ENCODE measurements at places on chromosomes 7 and 10. TPM values are rescaled to one million over a fixed set of nuclear protein-coding genes. Genes with fewer than 3 reads are reported as not detected.
A peak's percentile ranks its signal among the peaks of the same experiment; 100 is the strongest.

GRCh38 chr10:32148864-32149251, 92.6 kb upstream of the KIF5B start:
- DNase-seq = no peak

DNA sequence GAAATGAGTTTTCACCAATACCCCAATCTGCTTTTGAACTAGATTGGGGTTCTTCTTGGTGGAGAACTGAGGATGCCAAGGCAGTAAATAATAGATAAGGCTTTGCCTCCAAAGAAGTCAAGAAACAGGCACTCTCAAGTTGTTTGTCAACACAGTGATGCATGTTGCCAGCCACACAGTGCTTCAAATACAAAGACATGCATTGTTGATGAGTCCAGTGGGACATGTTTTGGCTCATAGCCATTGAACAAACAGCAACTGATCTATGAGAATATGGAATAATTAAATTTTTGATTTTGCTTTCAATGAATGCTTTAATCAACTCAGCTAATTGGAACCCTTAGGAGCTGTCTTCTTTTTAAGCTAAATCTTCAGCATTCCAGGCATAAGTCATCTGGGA, 346.4 kb downstream of the THSD7A start:
- no peak for DNase-seq

DNA sequence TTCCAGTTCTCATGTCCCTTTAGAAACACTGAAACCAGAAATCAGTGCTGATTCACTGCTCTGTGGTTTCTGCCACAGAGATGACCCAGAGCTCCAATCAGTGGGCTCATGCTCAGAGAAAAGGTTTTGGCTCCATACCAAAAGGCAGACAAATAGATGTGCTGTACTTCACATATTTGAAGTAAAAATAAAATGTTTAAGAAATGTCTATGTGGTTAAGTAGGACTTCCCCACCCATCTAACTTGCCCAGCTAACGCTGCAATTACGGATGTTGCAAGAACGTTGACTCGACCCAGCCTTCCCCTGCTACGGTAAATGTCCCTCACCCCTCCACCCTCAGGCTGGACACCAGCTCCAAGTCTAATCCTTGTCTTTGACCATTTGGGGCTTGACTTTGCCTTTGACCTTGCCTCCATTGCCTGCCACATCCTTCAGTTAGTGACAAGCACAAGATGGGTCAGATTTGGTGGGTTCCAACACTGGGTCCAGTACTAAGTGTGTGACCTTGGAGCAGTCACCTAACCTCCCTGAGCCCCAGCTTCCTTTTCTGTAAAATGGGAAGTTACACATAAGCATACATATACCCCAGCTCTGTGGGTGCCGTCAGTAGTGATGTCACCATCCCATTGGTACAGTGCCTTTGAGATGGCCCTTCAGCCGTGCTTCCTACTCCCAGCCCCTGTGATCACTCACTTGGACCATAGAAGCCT, 95.8 kb downstream of the CHST15 start:
- DNase-seq = no peak

DNA sequence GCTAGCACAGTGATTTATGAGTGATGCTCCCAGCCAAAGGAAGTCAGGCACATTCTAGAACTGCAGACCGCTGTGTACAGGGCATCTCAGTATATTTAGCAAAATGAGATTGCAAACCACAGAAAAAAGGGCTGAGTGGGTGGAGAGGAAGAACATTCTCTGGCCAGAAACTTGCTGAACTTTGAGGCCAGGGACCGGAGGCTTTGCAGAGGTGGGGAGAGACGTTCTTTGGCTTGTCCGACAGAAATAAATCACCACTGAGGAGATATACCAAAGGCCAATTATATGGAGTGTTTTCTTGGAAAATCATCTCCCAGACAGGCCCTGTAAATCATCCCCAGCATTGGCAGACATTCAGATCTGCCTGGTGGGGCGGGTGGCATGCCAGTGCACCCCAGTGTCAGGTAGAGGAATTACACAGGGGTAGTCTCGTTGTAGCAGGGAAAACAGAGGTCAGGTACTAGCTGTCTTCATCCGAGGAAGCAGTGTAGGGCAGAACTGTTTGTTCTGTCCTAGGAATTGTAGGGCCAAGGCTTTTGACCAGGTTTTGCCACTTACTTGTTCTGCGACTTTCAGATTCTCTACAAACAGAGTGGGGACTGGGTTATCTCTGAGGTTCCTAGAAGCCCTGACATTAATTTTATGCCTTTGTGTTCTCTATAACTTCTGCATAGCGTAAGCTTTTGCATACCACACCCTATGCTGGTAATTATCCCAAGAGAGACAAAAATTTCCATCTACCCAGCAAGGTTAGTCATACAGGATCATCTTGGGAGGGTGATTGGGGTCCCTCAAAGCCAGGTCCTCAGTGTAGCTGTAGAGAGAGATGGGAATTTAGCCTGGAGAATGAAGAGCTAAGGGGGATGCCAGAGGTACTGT, 655.6 kb downstream of the LRMDA start:
- DNase-seq = no peak

DNA sequence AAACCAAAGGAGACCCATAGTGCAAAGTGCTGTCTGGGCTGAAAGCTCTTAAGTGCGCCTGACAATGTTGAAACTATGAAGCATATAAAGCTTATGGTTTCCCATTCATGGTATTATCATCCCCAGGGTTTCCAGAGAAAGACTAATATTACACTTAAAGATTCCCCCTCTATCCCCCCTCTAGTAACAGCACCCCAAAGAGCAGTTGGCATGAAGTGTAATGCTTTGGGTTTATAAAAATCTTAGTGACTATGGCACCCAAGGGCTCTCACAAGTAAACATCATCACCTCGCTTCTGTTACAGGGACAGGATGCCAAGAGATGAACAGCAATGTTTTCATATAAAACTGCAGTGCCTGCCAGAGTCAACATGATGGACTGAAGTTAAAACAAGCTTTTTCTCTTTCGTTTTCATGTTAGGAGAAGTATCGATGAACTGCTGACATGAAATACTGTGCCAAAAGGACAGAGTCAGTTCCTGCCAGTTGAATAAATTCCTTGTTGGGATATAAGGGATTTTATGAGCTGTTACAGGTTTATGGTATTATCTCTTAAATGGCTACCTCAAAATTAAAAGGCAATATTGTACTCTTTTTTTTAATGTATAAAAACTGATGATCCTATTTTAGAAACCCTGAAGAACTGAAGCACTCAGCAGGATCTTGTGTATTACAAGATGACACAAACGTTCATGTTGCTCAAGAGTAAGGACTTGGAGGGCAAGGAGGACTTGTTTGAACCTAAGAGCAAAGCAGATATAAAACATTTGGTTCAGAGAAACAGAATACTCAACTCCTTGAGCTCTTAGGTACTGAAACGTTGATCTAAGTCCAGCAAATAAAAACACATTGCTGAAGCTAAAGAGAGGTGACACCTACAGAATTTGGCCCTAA, 203.7 kb upstream of the IMMP2L start:
- DNase-seq = no peak

DNA sequence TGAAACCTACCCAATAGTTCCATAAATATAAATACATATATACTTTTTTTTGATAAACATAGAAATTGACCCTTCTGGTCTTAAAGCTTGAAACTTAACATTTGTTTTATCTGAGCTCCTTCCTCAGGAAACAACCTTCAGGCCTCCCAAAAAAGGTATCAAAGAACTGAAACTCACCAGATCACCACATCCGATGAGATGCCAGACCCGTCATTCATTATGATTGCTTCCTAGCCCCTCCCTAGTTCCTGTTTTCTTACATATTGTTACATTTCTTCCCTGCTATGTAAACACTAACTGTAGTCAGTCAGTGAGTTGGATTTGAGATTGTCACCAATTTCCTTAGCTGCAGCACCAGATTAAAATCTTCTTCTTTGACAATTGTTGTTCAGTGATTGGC, 663.6 kb downstream of the PCDH15 start:
- no peak for DNase-seq

GRCh38 chr10:65234261-65234660, 1691.6 kb upstream of the LRRTM3 start:
- DNase-seq = no peak

DNA sequence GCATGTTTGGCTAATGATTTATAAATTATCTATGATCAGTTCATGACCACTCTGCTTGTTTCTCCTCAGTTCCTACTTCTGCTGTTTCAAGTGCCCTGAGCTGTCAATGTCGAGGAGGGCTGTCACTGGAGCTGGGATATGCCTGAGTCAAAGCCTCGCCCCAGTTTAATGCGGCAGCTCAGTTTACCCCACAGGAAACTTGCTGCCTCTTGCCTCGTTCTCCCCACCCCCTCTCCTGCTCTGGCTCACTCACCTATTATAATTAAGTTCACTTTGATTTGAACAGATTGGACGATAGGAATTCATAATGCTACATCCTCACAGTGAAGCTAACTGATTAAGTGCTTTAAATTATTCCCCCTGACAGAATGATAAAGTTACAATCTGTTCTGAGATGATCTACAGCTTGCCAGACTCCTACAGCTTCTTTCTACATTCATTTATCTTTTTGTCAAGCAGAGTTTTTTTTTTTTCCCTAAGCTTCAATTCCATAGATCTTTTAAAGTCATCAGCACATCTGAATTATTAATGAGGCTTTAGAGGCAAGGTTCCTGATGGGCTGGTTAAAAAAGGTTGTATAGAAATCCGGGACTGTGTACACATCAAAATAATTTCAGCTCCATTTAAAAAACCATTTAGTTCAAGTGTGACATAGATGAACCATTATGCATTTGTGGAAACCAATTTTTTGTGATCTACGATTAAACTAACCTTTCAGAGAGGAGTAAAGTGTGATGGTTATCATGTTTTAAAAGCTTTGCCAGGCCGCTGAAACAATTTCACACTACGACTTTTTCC, 758.3 kb downstream of the KCNMA1 start:
- DNase-seq = no peak

- DNase-seq = peak; percentile 26
These were observed 40.8 kb upstream of the CTBP2 start for GRCh38 chr10:125201108-125201524.

GRCh38 chr7:330511-331230, 40.7 kb downstream of the FOXL3 start:
- DNase-seq = no peak

DNA sequence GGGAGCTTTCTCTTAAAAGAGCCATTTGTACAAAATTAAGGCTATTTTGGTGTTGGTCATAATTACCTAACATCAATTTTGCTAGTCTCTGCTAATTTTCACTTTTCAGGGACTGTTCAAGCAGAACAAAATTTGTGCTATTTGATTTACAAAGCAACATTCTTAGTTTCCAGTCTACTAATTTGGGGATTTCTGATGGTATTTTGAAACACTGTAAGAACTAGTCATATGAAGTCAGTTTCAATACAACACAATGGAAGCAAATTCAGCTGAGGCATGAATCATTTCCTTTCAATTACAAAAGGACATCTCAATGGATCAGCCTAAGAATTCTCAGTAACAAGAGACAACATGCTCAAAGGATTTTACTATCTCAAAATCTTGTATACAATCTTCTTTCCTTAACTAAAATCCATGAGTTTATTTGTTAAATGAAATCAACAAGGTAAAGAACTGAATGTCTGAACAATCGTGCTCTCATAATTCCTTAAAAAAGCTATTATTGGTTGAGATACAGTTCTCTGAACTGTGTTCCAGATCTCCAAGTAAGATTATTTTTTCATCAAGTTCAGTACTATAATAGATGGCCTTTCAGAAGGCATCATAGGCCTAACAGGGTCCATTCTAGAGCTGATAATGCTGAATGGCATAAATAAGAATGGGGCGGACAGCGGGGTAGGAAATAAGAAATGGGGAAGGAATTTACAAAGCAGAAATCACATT, 144.6 kb downstream of the NRCAM start:
- no peak for DNase-seq

DNA sequence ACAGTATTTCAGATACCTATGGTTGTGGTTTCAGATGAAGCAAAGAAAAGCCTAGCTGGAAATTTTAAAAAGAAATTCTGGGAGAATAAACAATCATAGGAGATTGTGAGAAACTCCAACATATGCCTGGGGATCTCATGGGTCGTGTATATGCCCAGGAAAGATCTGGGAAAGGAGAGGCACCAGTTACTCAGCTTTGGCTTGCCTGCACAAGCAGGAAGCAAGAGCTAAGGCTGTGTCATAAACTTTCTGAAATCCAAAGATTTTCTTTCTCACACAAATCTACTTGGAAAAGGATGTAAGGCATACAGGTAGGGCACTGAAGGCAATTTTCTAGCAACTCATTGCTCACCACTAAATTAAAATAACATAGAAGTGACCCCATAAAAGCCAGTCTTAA, 373.6 kb downstream of the CDC14C start:
- DNase-seq = no peak

- DNase-seq = no peak
These were observed 15.5 kb upstream of the TMEM120A start for GRCh38 chr7:76009672-76010600.

DNA sequence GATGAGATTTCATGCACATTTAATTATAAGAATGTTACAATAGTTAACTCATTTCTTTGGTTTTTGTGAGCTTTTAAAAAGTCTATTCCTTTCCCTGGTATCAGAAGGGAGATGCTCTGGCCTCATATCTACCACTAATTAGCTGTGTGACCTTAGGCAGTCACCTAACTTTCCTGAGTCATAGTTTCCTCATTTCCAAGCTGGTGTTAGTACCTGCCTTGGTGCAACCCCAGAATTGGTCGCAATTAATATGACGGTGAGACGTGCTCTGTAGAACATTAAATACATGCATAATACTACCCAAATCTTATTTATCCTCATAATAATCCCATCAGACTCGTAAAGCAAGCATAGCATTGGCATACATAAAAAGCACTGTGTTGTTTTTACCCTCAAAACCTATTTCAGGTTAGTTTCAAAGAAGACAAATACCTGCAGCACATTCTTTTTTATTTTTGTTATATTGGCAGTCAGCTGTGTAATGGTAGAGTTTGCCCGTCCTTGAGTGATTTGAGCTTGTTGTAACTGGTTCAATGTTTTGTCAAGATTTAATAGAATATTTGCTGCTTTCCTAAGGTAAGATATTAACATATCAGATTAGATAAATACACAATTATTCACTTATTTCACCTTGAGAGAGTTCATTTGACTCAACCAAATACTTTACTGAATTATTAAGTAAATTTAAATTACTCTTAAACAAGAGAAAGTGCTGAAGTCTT, 31.0 kb upstream of the LAMB1 start:
- DNase-seq = no peak

- DNase-seq = no peak
These were observed 111.6 kb upstream of the PTPRZ1 start for GRCh38 chr7:121761399-121761798.

GRCh38 chr10:103793429-103793828, 61.9 kb downstream of the SH3PXD2A start:
- DNase-seq = no peak

DNA sequence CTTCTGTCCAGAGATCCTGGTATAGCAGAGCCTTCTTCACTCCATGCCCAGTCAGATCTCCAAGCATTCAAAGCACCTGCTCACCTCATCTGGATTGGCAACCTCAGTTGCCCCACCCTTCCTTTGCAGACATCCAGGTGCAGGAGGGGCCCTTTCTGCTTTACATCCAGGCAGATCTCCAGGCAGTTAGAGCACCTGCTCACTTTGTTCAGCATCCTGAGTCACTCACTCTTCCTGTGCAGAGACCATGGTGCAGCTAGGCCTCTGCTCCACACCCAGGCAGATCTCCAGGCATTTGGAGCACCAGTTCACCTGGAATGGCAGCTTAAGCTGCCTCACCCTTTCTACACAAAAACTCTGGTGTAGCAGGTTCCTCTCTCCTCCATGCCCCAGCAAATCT, 153.1 kb downstream of the CDK14 start:
- no peak for DNase-seq

- no peak for DNase-seq
These were observed 50.2 kb downstream of the LAMB4 start for GRCh38 chr7:108079648-108080591.

HPSE2 gene
- 0.05 TPM for total RNA-seq

SHTN1 gene
- 64.0 TPM for total RNA-seq

AKR1C3 gene
- total RNA-seq = 3.0 TPM

CALML3 gene
- not detected for total RNA-seq

TAS2R4 gene
- total RNA-seq = 1.2 TPM

FAS gene
- 9.3 TPM for total RNA-seq

Measured in HCT116 (cell line).